ENCODE measurements at places on chromosomes 13 and 19.
A peak's percentile ranks its signal among the peaks of the same experiment; 100 is the strongest.

- no peak for DNase-seq
Observed at GRCh38 chr13:76917095-76917494, 30.9 kb upstream of the KCTD12 start.

DNA sequence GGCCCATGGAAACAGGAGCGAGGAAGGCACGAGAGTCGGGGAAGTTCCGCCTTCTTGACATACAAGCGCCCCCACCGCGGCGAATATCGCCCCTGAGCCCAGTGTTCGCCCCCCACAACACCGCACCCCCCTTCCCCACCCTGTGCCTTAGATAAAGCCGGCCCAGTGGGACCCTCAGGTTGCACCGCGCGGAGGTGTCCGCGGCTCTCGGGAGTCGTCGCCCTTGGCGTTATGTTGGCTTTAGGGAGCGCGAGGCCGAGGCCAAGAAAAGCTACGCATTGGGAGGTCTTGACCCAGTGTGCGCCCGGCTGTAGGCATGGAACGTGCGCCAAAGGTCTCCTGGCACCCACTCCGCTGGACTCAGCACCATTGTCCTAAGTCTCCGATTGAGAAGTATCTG, 603 bp upstream of the ZNF132 start:
- no peak for DNase-seq

DNA sequence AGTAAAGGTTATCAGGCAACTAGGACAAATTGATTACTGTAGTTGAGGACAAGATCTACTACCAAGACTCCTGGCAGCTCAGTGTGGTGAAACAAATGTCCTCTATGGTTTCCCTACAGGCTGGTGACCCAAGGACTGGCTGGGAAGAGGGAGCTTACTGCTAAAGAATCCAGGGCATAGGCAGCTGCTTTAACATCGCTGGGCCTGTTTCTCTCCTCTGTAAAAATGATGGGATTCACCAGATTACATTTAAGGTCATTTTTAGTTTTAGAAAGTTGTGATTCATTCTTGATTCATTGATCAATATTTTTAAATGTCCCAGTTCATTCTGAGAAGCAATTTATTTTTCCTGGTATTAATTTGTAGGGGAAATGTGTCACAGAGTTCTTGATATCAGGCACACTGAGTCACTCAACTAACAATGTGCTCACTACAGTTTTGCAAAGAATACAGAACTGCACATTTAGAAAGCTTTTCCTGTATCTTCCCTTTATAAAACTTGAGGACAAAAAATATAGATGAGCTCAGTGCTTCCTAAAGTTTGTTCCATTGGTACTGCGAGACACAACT, 19.6 kb upstream of the FAM124A start:
- no peak for DNase-seq

- no peak for DNase-seq
Observed at GRCh38 chr13:84080748-84081530, 198.7 kb upstream of the SLITRK1 start.

DNA sequence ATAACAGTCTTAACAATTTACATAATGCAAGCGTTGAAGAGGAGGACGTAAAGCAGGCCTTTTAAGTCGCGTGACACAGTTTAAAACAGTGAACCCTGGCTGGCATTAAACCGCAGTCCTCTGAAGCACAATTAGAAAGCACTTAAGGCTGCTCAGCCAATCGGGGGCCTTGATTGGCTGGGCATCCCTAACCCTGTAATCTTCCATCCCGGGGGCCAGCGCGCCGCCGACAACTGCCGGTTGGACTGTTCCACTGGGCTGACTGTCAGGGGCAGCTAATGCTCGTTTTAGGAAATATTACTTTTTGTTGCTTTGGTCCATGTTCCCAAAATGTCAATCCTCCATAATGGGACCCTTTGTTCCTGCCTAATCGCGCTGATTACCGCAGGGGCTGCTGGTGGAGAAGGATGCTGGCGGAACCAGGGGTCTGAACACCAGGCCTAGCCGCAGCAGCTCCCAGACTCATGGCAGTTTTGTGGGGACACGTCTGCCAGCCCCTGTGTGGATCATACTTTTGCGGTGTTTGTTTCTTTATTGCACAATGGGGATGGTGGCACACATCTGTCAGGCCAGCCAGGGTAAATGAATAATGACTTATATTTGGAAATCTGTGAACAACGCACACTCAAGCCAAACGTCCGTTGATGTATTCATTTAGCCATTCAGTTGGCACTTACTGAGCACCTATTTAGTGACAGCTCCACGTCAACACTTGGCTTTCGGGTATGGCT, 127.1 kb upstream of the SPACA7 start:
- peak; percentile 86 for DNase-seq

DNA sequence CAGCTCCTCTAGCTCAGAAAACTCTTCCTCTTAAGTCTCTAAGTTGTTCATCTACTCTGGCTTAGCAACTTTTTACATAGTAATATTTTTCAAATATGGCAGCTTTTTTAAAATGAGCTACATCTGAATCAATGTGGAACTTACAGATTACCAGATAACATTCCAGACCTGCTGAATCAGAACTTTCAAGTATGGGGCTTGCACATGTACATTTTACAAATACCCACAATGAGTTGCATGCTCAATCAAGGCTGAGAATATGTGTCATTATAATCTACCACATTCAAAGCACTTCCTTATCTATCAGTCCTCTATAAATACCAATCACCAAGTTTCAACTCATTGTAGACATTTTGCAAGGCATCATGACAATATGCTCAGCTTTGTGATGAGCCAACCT, 383.1 kb downstream of the FGF14 start:
- no peak for DNase-seq

GRCh38 chr19:34316741-34317301, 48.2 kb upstream of the GPI start:
- DNase-seq = no peak

DNA sequence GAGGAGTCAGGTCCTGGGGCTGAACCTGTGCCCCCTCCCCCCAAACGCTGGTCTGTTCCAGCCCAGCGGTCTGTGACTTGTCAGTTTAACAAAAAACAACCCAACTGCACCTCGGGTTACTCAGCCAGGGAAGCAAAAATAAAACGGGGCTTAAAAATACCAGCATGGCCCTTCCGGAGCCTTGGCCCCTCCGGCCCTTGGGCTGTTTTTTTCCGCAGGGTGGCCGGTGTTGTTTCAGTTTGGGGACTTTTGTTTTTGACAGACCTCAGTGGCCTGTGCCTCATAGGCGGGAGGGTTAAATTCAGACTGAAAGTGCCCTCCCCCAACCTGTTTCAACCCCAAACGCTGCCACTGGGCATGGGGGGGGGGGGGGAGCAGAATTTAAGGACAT, 4.0 kb downstream of the TCF3 start:
- DNase-seq = no peak

- DNase-seq = no peak
Observed at GRCh38 chr19:48186015-48186414, 15.5 kb downstream of the ZSWIM9 start.

DNA sequence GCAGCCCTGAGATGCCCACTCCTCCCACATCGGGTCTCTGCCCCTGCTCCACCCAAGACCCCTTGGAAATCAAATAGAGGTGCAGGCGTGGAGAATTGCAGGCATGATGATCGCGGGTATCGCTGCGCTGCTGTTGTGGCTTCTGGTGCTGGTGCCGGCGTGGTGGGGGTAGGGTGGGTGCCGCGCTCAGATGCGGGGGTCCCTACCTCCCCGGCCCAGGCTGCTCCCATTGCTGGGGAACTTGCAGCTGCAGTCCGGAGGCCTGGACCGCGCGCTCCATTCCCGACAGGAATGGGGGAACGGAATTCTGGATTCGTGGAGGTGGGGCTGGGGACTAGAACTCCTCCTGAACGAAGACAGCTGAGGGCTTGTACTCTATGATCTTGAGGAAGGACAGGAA, 20.4 kb downstream of the CYP2F1 start:
- no peak for DNase-seq

DNA sequence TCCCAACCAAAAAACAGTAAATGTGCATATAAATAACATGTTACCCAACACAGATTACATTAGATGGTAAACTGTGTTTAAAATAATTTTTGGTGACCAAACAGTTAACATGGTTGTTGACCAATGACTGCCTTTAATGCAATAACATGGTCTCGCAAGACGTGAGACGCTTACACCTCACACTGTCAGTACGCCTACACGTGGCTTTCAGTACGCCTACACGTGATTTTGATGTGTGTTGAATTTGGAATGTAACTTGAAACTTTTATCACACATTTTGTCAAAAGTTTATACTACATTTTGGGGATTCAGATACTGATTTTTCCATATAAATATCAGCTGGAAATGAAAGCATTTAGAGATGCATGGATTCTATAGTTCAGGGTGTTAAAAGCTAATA, 32.0 kb downstream of the SLC7A9 start:
- no peak for DNase-seq

- DNase-seq = no peak
Observed at GRCh38 chr13:29059800-29060199, 239.7 kb downstream of the MTUS2 start.

- DNase-seq = no peak
Observed at GRCh38 chr13:51557875-51558612, 26.2 kb upstream of the WDFY2 start.

DNA sequence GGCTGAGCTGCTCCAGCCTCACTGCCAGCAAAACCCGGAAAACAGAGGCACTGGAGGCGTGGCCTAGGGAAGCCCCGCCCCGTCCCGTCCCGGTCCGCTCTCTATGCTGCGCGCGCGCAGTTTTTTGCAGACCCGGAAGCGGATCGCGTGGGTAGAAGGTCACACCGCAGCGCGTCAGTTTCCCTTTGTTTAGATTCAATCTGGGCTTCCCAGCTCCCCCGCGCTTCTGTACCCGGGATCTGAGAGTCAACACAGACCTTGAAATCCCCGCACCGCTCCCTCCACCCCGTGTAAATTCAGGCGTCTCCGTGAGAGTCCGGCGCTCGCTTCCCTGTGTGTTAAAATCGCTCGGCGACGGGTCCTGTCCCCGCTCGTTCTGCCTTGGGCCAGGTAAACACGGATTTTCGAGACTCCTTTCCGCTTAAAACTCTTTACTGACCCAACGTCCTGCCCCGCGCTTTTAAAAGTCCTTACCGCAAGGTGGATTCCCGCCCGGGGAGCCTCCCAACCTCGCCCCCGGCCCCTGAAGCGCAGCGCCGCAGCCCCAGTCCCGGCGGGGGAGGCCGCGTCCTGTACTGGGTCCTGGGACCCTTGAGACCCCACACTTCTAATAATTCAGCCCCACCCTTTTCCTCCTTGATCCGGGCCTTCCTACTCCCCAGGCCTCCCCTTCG, at the start of gene ZNF610:
TSS of gene ZNF610 (plus strand) at position 127 of the 674 bp plus-strand sequence. CDS start 12,930 bp downstream, outside the sequence.
- peak; percentile 78 for DNase-seq

GRCh38 chr19:53853707-53854106, 14.0 kb upstream of the MYADM start:
- no peak for DNase-seq

DNA sequence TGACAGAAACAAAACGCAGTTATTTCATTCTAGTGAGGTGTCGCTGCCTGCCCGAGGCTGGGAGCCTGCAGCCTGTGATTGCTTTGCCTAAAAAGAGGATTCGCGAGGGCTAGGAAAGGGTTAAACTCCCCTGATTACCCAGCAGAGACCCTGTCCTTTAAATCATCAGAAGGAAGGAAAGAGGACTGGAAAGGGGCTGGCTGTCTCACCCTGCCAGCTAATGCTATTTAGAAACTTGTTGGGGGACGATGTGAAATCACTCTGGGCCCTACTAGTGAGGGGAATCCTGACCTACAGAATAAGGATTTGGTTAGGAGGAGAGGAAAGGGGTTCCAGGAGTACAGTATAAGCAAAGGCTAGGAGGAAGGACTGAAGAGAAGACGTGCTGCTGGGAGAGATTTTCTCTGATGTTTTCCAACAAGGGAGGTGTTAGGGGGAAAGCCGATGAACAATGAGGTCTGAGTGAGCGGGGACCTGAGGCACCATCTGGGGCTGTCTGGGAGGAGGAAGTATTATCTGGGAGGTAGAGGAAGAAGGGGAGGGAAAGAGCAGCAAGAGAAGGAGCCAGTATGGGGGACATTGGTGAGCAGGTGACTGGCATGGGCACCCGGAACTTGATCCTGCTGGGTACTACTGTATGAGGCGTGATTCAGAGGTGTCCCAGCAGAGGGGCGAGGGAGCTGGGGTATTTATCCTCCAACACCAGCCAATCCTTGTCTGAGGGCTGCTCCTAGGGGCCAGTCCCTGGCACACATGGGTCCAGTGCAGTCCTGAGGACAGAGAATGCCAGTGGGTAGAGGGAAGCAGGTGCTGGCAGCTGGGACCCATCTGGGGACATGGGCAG, 55.7 kb upstream of the PTPRS start:
- DNase-seq = no peak

- no peak for DNase-seq
Observed at GRCh38 chr19:42568006-42568405, 26.7 kb downstream of the CEACAM8 start.

GRCh38 chr13:31951215-31951678, 80.3 kb upstream of the FRY start:
- DNase-seq = no peak

DNA sequence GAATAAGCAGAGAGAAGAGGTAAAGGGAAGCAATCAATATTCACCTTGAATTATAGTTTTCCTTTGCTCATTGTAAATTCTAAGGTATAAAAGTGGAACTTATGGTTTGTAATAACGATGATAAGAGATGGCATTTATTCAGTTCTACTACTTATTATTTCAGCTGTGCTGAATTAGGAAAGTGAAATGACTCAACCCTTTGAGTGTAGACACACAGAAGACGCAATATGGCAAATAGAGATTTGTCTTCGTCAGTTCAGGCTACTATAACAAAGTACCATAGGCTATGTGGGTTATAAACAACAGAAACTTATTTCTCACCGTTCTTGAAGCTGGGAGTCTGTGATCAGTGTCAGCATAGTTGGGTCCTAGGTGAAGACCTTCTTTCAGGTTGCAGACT, 713.0 kb upstream of the PCDH9 start:
- no peak for DNase-seq

DNA sequence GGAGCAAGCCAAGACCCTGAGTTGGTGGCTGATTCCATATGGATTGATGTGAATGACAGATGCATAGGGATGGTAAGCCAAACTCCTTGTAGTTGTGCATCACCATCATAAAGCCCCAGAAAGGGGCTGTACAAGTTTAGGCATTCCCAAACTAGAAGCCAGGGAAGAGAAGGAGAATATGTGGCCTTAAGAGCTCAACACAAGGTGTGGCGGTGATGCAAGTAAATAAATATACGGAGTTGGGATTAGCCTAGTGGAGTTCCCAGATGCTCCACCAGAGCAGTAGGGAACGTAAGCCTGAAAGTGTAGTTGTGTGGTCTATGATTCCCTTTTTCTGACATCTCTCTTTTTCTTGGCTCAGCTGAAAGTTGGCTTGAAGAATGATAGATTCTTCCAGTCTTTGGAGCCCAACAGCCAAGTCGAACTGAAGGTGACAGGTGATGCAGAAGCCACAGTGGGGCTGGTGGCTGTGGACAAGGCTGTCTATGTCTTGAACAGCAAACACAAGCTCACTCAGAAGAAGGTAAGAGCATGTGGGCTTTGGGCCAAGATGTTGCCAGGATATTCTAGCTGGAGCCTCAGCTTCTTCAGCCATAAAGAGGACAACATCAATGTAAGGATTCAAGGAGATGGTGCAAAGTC, 30.1 kb downstream of the RDH8 start:
- DNase-seq = no peak

DNA sequence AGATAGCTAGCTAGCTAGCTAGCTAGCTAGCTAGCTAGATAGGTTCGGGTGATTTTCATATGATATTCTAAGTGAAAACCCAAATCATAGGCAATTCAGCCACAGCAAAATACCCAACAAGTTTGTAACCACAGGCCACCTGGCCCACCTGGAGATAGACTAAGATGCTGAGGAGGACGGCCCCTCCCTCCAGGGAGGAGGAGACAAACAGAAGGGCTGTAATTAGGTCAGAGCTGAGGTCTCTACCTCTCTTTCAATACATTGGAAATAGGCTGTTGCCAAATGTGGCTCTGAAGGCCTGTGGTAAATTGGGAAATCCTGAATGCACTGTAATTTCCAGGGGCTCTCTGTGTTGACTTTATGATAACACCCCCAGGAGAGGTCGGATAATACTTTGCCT, 382.2 kb downstream of the FGF9 start:
- DNase-seq = no peak

All from NCI-H1092 (cell line).